ENCODE measurements at places on chromosomes 7 and 10.
A peak's percentile ranks its signal among the peaks of the same experiment; 100 is the strongest.

GRCh38 chr10:16777473-16778370 lies 39.5 kb downstream of the RSU1 start:
- no peak for DNase-seq

GRCh38 chr10:97434055-97434454 lies 8.1 kb downstream of the PGAM1 start:
- no peak for DNase-seq

DNA sequence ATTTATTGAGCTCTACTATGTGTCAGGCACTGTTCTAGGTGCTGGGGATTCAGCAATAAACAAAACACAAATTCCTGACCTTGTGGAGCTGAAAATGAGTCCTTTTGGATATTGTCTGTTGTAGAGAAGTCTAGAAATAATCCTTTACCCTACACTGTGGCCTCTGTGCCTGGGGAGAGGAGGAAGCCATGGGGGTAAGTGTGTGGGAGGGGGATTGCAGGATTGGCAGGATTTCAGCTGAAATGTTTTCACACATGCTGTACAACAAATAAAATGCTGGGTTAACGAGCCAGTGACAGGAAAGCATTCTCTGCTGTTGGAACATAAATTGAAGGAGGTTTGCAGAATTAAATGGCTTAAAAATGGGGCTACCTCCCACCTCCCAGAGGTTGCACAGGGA lies 189.4 kb downstream of the FANK1 start:
- DNase-seq, result no peak

GRCh38 chr10:132527339-132528063 lies 10.1 kb upstream of the INPP5A start:
- DNase-seq, result peak; percentile 18

- DNase-seq, result no peak
These were observed 69.4 kb downstream of the COL13A1 start for GRCh38 chr10:69871074-69871473.
